Caco-2 (cell line): ENCODE measurements at places on chromosomes 4 and X. TPM values are rescaled to one million over a fixed set of nuclear protein-coding genes. Genes with fewer than 3 reads are reported as not detected.

The STPG2 gene
- not detected in 2 replicates for total RNA-seq

- no peak for DNase-seq
Observed at GRCh38 chr4:172601195-172601594, 567.4 kb upstream of the GALNT7 start.

DNA sequence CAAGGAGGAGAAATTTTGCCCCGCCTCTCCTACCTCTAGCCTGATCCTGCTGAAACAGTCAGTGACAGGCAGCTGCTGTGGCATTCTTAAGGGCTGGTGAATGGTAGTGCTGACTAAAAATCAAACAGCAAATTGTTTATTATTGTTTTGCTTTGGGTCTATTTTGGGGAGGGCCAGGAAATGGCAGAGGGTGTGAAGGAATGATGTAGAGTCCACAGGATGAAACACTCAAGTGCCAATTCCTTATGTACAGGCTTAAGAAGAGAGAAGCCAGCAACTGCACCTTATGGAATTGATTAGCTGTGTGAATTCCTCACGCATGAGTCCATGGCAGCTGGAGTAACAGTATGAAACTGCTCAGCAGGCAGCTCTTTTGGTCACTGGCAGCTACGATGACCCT lies 39.7 kb downstream of the VEGFC start:
- DNase-seq, result no peak

The SUPT20HL1 gene
- not detected in 2 replicates for total RNA-seq

- DNase-seq, result no peak
Observed at GRCh38 chr4:52574036-52574435, 85.1 kb downstream of the USP46 start.

DNA sequence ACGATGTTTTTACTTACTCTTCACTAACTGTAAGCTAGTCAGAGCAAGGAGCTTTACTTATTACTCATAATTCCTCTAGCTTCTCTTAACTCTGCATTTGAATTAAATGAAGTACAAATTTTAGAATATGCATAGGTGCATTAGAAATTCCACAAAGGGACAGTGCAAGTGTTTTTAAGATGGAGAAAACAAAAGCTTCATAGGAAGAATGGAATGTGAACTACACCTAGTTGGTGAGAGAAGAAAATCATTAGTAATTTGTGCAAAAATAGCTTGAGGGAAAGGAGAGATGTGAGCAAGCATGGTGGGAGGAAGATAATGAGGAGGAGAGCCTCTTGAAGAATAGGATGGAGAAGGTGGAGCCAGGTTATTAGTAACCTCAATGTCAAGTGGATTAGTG lies 77.5 kb upstream of the SMARCA5 start:
- no peak for DNase-seq
